Astrocyte (in vitro differentiated cells and primary cell): ENCODE measurements at places on chromosomes 4 and X.

DNA sequence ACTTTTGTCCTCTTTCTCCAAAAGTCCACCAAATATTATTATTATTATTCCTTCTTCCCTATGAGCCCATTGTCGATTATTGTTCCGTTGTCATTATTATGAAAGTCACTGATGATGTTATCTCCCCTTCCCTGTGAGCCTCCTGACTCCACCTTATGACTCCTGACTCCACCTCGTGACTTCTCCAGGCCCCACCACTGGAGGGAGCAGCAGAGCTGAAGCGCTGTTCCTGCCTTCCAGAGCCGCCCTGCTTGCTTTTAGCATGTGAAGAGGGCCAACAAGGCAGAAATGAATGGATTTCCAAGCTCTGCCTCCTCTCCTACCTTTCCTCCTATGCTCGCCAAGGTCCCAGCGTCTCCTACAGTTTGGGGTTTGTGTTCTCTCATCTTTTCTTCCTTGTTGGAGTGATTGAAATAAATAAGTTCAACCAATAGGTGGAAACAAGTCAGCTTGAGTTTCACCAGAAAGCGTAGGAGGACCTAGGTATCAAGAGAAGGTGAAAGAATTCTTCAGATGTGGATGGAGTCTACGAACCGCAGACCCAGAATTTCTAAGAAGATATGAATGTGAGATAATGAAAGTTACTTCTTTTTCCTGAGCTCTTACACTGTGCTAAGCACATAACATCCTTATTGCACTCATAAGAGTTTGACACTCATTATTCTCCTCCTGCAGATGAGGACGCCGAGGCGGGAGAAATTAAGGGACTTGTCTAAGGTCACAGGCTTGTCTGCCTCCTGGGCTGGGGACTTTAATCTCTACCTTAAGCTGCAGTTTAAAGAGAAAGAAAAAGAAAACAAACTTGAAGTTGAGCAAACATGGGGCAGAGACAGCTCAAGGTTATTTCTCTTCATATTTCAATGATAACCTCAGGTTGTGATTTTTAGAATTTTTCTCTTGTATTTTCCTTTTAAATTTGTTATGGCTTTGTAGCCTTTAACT is 26.1 kb downstream of the IGSF1 start:
- no peak for DNase-seq

- DNase-seq = peak; percentile 66
Measured at GRCh38 chr4:172758586-172759340, 409.8 kb upstream of the GALNT7 start.

DNA sequence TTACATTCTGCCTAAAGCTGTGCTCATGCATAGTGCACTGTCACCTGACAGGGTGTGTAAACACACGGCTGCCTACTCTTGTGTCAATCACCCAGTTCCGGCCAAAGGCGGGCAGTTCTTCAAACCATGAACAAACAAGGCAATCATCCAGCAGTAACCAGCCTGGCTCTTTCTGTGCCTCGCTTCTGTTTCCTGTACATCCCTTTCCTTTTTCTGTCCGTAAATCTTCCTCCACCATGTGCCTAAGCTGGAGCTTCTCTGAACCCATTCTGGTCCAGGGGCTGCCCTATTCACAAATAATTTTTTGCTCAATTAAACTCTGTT is 60.8 kb upstream of the CBR4 start:
- peak; percentile 53 for DNase-seq

GRCh38 chr4:13963601-13964000 is 336.1 kb upstream of the BOD1L1 start:
- peak; percentile 61 for DNase-seq

- no peak for DNase-seq
Measured at GRCh38 chrX:30653415-30654131, at the start of gene GK. Gene GK, plus strand, starts transcription at chrX:30653423. Its CDS starts 115 bp downstream, at chrX:30653538.

GRCh38 chr4:74583757-74584156 is 138.8 kb downstream of the AREG start:
- no peak for DNase-seq

- DNase-seq = no peak
Measured at GRCh38 chrX:113996781-113997180, 587.1 kb upstream of the HTR2C start.

DNA sequence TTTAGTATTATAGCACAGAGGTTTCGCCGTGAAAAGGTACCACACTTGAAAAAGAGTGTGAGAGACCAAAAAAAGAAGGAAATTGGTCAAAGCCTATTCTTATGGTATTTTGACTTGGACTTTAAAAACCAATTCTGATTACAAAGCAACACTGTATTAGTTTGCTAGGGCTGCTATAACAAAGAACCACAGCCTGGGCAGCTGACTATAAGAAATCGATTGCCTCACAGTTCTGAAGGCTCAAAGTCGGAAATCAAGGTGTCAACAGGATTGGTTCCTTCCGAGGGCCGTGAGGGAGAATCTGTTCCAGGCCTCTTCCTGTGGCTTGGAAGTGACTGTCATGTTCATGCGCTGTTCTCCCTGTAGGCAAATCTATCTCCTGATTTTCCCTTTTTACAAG is 17.9 kb downstream of the DAPP1 start:
- no peak for DNase-seq

GRCh38 chrX:134537179-134537955 is 77.4 kb downstream of the HPRT1 start:
- peak; percentile 54 for DNase-seq

GRCh38 chr4:11741190-11741652 is 312.5 kb upstream of the HS3ST1 start:
- DNase-seq = peak; percentile 64

GRCh38 chr4:80425124-80426100 is 89.9 kb downstream of the CFAP299 start:
- DNase-seq = no peak

DNA sequence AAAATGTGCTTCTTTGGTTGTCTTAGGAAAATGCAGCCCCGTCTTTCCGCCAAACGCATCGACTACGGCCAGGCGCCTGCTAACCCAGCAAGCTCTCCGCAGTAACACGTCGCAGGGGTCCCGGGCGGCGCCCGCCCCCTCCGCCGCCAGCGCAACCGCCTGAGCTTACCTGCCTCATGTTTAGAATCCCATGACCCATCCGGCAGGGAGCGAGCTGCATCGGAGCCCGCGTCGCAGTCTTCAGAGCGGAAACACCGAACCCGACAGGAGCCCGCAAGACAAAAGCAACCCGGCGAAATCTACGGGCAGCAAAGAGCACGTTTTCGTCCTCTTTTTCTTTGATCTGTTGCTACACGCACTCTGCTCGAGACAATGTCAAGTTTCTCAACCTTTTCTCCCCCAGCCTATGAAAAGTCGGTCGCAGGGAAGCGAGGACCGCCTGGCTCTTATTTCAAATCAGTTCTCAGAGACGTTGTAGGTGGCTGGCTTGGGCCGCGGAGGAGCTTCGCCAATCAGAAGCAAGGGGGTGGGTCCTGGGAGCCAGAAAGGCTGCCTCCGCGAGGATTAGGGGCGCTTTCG is at the start of gene MID1:
MID1 (minus strand) TSS at position 465 of the 579 bp plus-strand sequence. CDS start 53,038 bp downstream, outside the sequence.
- peak; percentile 75 for DNase-seq

GRCh38 chr4:157655096-157655809 is 434.7 kb downstream of the GRIA2 start:
- no peak for DNase-seq

- no peak for DNase-seq
Measured at GRCh38 chr4:76205476-76205875, 8.1 kb downstream of the SCARB2 start.

GRCh38 chr4:6368096-6368495 is 98.4 kb downstream of the WFS1 start:
- DNase-seq = no peak

GRCh38 chr4:4417886-4418285 is 31.0 kb downstream of the NSG1 start:
- no peak for DNase-seq

- DNase-seq = no peak
Measured at GRCh38 chrX:1165535-1166196, 46.8 kb downstream of the CRLF2 start.

DNA sequence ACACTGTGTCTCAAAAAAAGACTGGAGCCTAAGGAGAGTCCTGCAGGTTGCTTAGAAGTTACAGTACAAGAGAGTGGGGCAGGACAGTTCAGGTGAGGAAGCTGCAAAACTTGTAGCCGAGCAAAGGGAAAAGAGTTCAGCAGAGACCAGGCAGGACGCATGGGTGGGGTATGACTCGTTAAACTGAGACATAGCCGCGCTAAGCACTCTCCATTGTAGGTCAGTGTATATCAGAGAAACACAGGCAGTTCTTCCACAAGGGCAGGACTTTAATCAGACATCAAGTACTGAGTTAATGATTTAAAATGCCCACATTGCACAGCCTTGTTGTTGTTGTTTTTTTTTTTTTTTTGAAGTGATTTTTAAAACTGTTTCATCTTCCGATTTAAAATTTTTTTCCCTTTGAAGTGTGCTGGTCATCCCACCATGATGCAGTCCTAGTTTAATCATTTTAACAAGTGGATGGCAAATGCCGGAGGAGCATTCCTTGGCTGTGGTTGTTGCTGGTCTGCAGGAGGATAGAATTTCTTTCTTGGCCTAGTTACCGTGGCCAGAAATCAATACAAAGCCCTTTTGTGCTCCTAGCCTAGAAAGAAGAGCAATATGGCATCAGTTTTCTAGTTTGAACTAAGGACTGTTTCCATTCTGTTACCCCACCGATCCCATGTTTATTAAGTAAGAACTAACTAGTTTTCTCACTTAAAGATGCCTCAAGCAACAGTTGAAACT is 10.3 kb downstream of the LAP3 start:
- DNase-seq = no peak

GRCh38 chr4:81454499-81454898 is 17.2 kb downstream of the RASGEF1B start:
- DNase-seq = no peak

DNA sequence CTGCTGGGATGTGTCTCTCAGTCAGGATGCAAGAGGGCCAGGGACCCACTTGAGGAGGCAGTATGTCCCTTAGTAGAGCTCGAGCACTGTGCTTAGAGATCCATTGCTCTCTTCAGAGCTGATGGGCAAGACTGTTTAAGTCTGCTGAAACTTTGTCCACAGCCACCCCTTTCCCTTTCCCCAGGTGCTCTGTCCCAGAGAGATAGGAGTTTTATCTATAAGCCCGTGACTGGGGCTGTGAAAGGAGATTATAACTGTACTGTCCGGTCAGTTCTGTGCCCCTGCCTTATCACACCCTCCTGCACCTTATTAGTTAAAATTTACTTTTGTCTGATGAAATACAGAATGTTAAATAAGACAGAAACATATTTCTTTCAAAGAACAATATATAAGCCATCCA is 378.4 kb downstream of the PABPC4L start:
- no peak for DNase-seq

GRCh38 chr4:120861852-120862251 is 60.7 kb downstream of the PRDM5 start:
- no peak for DNase-seq

DNA sequence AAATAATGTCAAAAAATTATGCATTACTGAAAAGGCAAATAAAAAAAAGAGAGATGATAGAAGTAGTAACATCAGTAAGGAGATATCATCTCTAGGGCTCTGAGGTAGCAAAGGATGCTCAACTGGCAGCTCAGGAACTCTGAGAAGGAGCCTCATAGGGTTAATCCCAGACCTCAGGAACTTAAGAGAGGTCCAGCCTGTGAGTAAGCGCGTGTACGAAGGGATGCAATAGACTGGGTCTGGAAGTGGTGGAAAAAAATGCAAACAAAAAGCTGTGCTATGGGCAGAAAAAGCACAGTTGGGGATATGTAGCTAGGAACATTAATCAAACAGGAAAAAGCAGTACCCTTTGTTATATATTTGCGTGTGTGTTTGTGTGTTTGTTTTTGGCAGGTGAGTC is 282.0 kb downstream of the GALNTL6 start:
- DNase-seq = peak; percentile 1

DNA sequence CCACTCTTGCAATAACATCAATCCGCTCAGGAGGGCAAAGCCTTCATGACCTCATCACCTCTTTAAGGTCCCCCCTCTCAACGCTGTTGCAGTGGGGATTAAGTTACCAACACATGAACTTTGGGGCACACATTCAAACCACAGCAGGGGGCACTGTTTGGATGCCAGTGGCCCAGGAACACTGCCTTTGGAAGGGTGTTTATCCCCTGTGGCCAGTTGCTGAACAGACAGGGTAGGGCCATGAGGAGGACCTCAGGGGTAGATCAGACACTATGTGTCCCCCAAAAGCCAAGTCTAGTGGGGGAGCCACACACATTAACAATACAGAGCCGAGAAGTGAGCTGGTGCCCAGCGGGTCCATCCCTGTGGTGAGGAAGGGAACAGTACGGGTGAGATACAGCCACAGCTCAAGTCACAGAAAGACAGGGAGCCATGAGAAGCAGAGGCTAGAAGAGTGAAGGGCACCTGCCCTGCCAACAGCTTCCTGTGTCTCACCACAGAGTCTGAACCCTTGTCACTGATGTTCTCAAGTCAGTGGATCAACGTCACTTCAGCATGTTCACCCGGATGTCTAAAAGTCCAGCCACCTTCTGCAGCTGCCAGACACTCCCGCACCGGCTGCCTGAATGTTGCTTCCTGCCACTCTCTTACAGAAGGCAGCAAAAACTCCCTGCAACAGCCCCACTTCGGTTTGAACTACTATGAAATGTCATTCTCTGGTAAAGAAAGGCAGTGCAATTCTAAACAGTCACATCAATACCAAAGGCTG is 19.9 kb upstream of the MXD4 start:
- DNase-seq = no peak

DNA sequence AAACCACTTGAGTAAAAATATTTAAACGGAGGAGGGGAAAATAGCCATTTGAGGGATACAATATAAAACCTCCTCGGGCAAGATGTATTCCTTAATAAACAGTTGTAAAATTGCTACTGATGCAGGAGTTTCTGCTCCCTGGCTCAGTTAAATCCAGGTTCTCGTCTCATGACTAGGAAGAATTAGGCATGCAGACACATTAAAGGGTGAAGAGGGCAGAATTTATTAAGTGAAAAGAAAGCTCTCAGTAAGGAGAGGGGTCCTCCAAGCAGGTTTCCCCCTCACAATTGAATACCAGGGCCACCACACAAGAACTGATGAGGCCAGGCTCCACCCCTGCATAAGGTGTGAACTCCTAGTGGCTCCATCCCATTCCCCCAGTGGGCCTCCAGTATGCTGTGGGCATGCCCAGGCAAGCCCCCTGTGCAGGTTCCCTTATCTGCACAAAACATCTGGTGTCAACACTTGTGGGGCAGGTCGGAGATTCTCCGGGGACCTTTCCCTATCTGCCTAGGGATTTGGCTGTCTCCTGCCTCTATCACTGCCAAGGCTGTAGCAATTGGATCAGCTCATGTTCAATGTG is 80.4 kb downstream of the HS6ST2 start:
- no peak for DNase-seq

GRCh38 chr4:16783119-16783518 is 115.3 kb downstream of the LDB2 start:
- no peak for DNase-seq

DNA sequence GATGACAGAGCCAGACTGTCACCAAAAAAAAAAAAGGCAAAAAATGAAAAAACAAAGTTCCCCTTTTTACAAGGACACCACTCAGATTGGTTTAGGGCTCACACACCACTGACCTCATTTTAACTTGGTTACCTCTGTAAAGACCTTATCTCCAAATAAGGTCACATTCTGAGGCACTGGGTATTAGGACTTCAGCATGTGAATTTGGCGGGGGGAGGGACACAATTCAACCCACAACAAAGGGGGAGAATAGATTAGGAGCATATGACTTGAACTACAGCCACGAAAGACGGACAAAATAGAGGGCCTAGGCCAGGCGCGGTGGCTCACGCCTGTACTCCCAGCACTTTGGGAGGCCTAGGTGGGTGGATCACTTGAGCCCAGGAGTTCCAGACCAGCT is 31.0 kb upstream of the ARAF start:
- DNase-seq = no peak

- DNase-seq = no peak
Measured at GRCh38 chrX:101484135-101484534, 1.1 kb upstream of the ARMCX4 start.
